ENCODE measurements at places on chromosomes 3 and 15. TPM values are rescaled to one million over a fixed set of nuclear protein-coding genes. Genes with fewer than 3 reads are reported as not detected.

DNA sequence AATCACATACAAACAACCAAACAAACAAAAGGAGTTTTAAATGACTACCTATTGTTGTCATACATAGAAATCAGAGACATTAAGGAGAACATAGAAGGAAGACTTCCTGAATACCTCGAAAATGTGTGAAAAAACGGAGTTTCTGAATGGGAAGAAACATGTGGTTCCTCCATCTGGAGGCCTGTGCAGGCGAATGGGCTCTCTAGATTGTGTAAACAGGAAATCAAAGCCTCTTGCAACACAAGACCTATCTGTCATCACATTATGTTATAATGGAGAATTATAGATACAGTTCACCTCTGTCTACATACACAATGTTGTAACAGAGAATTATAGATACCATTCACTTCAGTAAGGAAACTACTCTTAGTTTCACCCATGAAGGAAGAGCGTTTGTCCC lies 44.1 kb downstream of the RUBCN start:
- no peak for DNase-seq
- no peaks in the 10 kb centered on the region for H3K4me1 ChIP-seq
- H3K27me3 ChIP-seq: no peaks in the 10 kb centered on the region
- no peak overlapping the region for H3K4me3 ChIP-seq
- no peak overlapping the region for H3K27ac ChIP-seq
- peaks cover 40% of the 10 kb centered on the region for H3K36me3 ChIP-seq

DNA sequence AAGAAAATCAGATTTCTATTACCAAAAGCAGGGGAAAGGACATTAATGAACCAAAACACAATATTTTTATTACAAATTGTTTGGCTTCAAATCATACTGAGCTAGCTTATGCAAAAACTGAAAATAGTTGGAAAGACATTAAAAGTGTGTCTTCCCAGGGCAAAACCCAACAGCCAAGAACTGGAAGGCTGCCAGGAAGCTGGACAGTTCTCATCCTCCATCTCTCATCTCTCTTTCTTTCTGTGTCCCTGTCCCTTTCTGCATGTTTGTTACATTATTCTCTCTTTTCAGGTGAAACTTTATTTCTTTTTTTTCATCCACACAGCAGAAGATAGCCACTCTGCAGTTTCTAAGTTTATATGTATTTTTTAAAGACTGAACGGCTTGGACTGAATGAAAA lies 41.1 kb upstream of the SNTN start:
- H3K36me3 ChIP-seq: no peaks in the 10 kb centered on the region
- no peak overlapping the region for H3K27ac ChIP-seq
- no peaks in the 10 kb centered on the region for H3K4me1 ChIP-seq
- H3K27me3 ChIP-seq: no peaks in the 10 kb centered on the region
- DNase-seq: no peak

DNA sequence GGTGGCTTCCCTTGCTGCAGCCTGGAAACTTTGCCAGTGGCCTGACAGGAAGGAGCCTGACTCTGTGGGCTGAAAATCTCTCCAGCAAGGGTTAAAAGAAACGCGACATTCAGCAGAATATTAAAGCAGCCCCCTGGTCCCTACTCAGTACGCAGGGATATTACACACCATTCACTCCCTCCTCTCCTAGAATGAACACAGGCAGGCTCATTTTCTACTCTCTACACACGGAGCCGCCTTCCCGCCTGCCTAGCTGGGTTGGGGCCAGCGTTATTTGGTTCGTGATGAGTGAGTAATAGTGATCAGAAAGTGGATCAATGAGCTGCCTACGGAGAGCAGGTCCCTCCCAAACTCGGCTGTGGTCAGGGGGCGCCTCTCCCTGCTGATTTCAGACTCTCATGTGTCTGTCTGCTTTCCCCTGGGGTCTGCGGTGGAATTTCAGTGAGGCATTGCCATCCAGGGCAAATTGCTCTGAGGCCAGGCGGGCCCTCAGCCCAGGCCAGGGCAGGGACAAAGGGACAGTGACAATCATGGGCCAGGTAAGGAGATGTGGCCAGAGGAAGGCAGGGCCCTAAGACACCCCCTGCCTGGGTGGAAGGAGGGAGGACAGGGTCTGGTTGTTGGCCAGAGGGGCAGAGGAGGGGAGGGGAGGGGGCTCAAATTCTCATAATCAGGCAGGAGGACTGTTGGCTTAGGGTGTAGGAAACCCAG lies 2.8 kb downstream of the EPHB1 start:
- no peaks in the 10 kb centered on the region for H3K4me1 ChIP-seq
- peaks cover 3% of the 10 kb centered on the region for H3K27me3 ChIP-seq
- H3K4me3 ChIP-seq: no peak overlapping the region
- no peaks in the 10 kb centered on the region for H3K36me3 ChIP-seq
- H3K27ac ChIP-seq: no peak overlapping the region
- DNase-seq: no peak

DNA sequence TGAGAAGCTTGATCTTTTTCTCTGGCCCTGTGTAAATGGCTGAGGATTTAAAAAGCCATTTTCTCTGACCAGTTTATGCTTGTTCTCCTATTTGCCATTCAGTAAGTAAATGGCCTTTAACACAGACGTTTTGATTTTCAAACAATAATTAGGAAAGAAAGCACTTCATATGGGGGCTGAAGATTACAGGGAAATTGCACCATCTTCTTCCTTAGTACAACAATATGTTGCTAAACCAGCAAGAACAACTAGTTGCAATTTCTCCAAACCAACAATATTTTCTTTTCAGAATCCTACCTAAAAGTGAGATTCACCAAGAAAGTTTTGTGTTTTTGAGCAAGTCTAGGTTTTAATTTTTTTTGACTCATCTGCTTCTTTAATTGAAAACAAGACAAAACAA lies 80.5 kb upstream of the CCNL1 start:
- DNase-seq: no peak
- no peaks in the 10 kb centered on the region for H3K27me3 ChIP-seq
- no peak overlapping the region for H3K27ac ChIP-seq
- H3K4me3 ChIP-seq: no peak overlapping the region
- H3K4me1 ChIP-seq: no peaks in the 10 kb centered on the region
- H3K36me3 ChIP-seq: no peaks in the 10 kb centered on the region

- DNase-seq: no peak
- no peaks in the 10 kb centered on the region for H3K27me3 ChIP-seq
- no peaks in the 10 kb centered on the region for H3K36me3 ChIP-seq
- no peak overlapping the region for H3K4me3 ChIP-seq
Observed at GRCh38 chr3:182503401-182503800, 289.9 kb upstream of the ATP11B start.

DNA sequence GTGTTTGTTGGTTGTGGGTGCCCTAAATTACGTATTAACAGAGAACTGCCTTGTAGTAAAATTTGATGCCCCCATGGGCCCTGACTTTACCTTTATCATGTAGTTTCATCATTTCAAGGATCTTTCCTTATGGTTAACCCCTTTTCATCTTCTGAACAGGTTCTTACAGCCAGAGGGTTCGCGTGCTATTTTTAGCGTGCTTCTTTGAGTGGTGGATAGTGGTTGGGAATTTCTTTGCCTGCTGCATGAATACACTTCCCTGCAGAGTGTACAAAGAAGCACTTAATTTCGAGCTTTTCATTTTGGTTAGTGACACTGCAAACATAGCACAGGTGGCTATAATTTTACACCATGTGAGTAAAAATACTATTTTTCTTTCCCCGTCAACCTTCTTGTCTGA lies 231.8 kb downstream of the ROBO2 start:
- no peak overlapping the region for H3K4me3 ChIP-seq
- no peaks in the 10 kb centered on the region for H3K4me1 ChIP-seq
- DNase-seq: no peak

DNA sequence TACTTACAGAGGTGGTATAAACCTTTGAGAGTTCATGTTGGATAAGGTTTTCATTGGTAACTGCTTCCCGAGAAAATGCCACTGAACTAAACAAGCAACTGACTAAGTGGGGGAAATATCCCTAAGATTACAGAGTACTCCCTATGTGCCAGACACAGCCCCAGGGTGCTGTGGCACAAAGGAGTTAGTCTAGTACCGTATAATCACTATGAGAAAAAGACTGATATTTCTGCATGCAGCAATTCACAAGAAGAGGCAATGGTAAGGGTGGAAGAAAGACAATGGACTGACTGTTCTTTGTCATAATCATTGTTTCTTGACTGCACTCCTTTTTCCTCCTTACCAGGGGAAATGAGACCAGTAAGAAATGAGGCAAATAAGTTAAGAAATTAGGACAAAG lies 20.0 kb upstream of the SLC25A26 start:
- no peaks in the 10 kb centered on the region for H3K27me3 ChIP-seq
- no peak overlapping the region for H3K27ac ChIP-seq
- H3K4me3 ChIP-seq: no peak overlapping the region
- no peaks in the 10 kb centered on the region for H3K4me1 ChIP-seq

- no peaks in the 10 kb centered on the region for H3K27me3 ChIP-seq
- H3K4me3 ChIP-seq: no peak overlapping the region
- H3K27ac ChIP-seq: no peak overlapping the region
- DNase-seq: no peak
- no peaks in the 10 kb centered on the region for H3K36me3 ChIP-seq
- H3K4me1 ChIP-seq: peaks cover 5% of the 10 kb centered on the region
Observed at GRCh38 chr3:27467545-27467944, 16.6 kb downstream of the SLC4A7 start.

DNA sequence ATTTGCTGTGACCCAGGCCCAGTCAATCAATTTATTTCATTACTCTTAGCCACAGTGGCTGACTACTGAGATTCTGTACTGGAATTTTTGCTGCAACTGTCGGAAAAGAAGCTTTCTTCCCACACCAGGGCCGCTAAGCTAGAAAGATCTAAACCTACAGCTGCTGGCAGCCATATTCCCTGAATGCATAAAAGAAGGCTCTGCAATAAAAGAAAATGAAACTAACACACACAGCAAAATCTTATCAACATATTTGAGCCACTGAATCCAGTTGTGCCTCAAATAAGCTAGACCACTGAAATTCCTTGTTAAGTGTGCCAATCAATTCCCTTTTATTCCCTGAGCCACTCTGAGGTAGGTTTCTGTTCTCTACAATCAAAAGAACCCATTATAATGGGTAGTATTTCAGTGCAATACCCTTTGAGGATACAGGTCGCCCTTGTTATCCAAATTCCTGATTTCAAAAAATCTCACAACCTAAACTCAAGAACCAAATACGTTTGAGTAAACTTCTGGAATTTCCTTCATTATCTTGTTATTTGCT lies 60.3 kb downstream of the MYO9A start:
- no peak overlapping the region for H3K27ac ChIP-seq
- no peaks in the 10 kb centered on the region for H3K27me3 ChIP-seq
- no peaks in the 10 kb centered on the region for H3K36me3 ChIP-seq
- H3K4me3 ChIP-seq: no peak overlapping the region
- DNase-seq: no peak

GRCh38 chr3:46356276-46356675 lies 2.4 kb downstream of the CCR2 start:
- DNase-seq: no peak
- no peaks in the 10 kb centered on the region for H3K27me3 ChIP-seq
- peaks cover 49% of the 10 kb centered on the region for H3K4me1 ChIP-seq
- H3K27ac ChIP-seq: no peak overlapping the region
- no peak overlapping the region for H3K4me3 ChIP-seq
- no peaks in the 10 kb centered on the region for H3K36me3 ChIP-seq

- H3K27me3 ChIP-seq: no peaks in the 10 kb centered on the region
- no peaks in the 10 kb centered on the region for H3K4me1 ChIP-seq
- no peak for DNase-seq
- no peaks in the 10 kb centered on the region for H3K36me3 ChIP-seq
Observed at GRCh38 chr3:178054471-178054870, 481.8 kb upstream of the KCNMB2 start.

- no peak overlapping the region for H3K4me3 ChIP-seq
- no peaks in the 10 kb centered on the region for H3K4me1 ChIP-seq
- DNase-seq: no peak
- no peak overlapping the region for H3K27ac ChIP-seq
- H3K27me3 ChIP-seq: no peaks in the 10 kb centered on the region
Observed at GRCh38 chr15:101439285-101439919, 50.1 kb downstream of the PCSK6 start.

DNA sequence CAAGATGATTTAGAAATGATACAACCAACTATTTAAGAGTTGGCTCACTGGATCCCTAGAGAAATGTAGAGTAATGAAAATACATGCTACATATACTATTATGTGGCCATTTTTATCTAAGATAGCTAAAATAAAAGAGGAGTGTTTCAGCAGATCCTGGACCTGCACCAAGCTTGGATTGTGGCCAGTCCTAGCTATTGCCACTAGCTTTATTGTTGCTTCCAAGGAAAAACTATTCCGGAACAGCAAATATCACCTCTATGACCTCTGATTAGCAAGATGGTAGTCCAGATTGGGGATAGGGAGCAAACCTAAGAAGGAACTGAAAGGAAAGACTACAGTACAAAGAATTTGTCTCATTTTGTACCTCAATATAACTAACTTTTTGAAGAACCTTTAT lies 63.7 kb upstream of the NDN start:
- H3K4me3 ChIP-seq: no peak overlapping the region
- no peak for DNase-seq
- H3K36me3 ChIP-seq: no peaks in the 10 kb centered on the region
- no peak overlapping the region for H3K27ac ChIP-seq
- no peaks in the 10 kb centered on the region for H3K27me3 ChIP-seq
- H3K4me1 ChIP-seq: no peaks in the 10 kb centered on the region

Gene CX3CR1
- total RNA-seq: 0.74 TPM

Gene IQCF5
- not detected for total RNA-seq

Gene MELTF
- 2.2 TPM for total RNA-seq

Gene SEMA3B
- not detected for total RNA-seq

Gene PLA2G4D
- total RNA-seq: not detected

Gene C3orf18
- 11.5 TPM for total RNA-seq

Gene NUSAP1
- total RNA-seq: 106 TPM

All from CD8-positive, alpha-beta memory T cell (primary cell).